ENCODE measurements at places on chromosomes 3 and 15.

DNA sequence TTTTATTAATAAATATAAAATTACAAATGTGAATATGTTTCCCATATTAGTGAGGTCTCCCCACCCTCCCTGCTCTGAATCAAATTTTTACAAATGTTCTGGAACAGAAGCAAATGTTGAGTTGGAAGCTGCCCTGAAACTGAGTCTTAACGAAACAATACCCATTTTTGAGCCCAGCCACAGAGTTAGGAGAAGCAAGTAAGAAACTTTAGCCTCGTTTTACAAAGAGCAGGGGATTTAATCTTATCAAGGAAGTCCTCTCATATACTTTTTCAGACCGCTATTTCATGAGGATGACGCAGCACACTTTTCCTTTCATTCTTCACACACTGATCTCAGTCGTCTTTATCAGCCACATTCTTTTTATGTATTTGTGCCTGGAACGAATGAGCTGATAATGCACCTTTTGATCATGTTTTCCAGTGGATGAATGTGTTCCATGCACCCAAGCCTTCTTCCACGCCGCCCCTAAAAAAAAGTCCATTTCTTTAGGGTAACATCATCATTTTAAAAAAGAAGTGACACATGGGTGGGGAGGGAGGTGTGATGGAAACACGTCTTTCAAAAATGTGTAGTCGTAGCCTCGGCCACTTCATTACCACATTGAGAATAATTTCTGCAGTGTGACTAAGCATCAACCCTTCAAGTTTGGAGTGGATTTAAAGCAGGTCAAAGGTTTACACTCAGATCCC, 48.1 kb downstream of the SETMAR start:
- DNase-seq = peak; percentile 66

GRCh38 chr15:78064544-78064943, 13.0 kb downstream of the TBC1D2B start:
- DNase-seq = no peak

DNA sequence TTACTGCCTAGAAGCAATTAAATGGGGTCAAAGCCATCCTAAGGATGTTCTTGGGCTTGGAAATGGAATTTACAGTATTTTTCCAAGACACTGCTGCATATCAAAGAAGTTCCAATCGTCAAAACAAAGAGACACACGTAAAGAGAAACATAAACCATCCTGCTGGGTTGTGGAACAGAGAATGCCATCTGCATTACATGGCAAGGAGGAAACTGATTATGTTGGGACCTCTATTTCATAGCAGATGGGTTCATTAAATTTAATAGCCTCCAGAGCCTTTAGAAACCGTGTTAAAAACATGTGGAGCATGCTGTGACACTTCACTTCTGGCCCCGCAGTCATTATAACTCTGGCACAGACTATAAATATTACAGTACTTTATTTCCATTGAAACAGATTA, 154.6 kb downstream of the LRTM1 start:
- no peak for DNase-seq

DNA sequence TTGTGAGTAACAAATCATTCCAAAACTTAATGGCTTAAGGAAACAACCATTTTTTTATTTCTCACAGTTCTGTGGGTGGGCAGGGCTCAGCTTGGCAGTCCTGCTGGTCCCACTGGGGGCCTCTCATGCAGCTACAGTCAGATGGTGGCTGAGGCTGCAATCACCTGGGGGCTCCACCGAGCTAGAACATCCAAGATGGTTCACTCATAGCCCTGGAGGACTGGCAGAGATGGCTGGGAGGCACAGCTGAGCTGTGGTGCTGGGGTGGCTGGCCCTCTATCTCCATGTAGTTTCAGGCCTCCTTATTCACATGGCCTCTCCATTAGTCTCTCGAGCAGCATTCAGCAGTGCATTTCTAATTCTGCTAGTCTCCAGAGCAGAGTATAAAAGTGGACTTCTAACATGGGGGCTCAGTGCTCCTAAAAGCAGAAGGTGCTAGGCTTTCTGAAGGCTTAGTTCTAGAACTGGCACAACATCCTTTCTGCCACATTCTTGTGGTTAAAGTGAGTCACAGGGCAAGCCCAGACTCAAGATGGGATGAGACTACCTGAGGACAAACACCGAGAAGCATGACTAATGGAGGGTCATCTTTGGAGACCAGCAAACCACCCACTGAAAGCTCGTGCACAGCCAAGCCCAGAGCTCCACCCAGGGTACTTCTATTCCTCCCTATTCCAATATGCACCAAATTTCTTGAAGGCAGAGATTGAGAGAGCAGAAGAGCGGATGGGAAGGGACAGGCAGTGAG, 6.3 kb downstream of the CAV3 start:
- DNase-seq = peak; percentile 2

- DNase-seq = no peak
Measured at GRCh38 chr3:37892927-37893600, 31.4 kb downstream of the CTDSPL start.

DNA sequence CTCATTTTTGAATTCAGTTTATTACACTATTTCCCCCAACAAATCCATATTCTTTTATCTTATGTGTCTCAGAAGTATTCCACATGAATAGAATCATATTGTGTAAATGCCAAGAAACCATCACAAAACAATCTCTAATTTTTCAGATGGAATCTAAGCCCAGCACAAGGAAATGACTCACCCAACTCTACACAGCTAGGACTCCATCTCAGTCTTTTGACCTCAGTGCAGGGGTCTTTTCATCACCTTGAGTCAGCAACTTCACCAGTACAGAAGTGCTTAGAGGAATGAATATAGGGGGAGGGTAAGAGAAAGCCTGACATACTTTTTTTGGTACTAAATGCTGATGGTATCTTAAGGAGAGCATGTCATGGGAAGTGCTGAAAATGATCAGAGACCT, 169.3 kb upstream of the LRRN1 start:
- no peak for DNase-seq

DNA sequence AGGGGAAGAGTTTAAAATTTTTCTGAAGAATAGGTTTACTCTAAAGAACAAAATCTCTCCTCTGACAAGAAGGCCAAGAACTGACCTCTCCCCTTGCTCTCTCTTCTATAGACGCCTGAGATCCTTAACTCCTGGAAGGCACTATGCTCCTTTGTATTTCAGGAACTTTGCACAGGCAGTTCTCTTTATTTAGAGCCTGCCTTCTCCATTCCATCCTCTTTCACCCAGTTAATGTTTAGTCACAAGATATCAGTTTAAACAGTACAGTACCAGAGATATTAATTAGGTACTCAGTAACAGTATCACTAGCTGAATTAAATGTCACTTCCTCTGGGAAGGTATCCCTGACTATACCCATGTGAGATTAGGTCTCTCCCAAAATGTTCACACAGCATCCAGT, 33.5 kb downstream of the HERC1 start:
- DNase-seq = no peak

GRCh38 chr15:69807721-69808120, 290.0 kb downstream of the TLE3 start:
- DNase-seq = peak; percentile 24

- no peak for DNase-seq
Measured at GRCh38 chr3:123453675-123454074, 4.8 kb upstream of the ADCY5 start.

GRCh38 chr15:100729461-100729860, 127.1 kb downstream of the ASB7 start:
- DNase-seq = no peak

DNA sequence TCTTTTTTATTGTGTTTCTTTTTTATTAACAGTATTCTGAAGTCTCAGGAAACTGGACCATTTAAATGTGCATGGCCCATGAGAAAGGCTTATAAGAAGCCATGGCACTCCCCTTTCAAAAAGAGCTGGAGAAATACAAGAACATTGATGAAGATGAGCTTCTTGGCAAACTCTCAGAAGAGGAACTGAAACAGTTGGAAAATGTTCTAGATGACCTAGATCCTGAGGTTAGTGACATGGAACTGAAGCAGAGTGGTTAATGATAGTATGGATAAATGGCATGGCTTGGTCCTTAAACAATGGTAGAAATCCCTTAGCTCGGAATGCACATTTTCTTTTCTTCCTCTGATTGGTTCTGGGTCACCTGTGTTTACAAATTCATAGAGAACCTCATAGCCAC, 14.9 kb downstream of the TMOD2 start:
- DNase-seq = no peak

GRCh38 chr15:75104804-75105557, 81.6 kb downstream of the PPCDC start:
- DNase-seq = peak; percentile 95

DNA sequence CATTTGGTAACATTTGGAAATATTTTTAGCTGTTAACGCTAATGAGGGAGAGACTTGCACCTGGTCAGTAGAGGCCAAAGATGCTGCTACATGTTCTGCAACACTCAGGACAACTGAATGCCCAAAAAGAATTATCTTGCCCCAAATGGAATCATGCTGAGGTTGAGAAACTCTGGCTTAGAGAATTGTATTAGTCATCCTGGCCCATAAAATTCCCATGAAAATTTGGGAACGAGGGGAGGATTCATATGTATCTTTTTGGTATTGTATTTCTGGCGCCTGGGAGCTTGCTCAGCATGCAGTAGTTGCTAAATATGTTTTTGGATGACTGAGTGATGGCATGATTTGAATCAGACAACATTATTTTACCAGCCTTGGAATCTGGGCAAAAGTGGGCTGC, 59.9 kb downstream of the CHL1 start:
- DNase-seq = no peak

DNA sequence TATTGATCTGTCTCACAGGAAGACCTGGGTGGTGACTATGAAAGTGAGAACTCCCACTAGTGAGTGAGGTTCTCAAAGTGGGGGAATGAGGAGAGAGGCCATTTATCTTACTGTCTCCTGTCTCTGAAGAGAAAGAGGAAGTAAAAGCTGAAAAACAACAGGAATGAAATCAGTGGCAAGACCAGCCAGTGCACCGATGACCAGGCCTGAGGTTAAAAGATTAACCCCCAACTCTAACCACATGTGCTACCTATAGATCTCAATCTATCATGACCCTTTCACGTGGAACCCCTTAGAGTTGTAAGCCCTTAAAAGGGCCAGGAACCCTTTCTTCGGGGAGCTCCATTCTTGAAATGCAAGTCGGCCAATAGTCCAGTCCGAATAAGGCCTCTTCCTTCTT, 239.3 kb upstream of the CNTN6 start:
- no peak for DNase-seq

DNA sequence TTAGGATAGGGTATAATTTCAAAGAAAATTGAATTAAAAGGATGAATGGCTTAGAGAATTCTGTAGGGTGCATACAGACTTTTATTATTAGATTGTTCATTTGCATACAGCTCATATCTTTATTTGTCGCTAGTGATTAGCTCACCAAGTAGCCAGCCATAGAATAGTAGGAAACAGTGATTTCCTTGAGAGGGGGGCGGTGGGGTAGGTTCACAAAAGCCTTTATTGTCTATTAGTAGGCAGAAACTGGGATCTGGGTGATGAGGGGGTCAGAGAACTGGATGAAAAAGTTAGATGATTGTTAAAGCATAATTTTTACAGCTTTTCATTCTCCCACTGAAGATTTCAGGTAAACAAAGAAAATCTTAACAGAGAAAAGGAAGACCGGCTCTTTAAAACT, 77.6 kb upstream of the RAP2B start:
- DNase-seq = no peak

DNA sequence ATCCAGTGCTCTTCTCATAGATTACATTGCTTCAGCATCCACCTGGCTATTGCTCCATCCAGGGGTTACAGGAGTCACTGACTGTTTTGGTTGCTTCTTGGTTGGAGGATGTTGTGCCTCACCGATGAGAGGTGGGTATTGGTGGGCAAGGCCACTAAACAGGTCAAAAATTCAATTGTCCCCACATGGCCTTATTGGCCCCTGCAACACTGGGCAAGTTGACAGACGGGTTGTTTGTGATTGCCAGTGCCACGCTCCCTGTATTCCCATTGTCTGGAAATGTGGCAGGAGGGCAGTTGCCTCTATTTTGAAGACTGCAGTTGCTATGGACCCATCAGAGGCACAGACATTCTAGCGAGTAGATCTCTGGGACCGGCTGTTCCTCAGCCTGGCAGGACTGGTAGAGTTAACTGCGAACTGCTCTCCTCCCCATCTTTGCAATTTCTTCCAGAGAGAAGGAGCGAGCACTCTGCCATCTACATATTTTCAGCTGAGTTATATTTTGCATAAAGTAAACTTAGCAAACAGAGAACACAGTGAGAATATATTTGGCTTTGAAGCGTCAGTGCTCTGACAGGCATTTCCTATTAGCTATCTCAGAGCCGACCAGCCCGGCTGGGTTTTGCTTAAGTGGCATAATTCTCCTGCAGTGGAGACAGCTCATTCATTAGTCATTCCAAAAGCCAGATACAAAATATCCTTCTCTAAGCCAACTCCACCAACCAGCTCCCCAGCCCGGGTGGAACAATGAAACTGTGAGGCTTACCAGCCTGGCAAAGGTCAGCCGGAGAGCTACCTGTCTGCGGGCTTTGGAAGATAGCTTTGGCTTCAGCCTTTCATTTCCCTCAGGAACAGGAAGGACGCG, 26.0 kb upstream of the MAGEF1 start:
- peak; percentile 20 for DNase-seq

DNA sequence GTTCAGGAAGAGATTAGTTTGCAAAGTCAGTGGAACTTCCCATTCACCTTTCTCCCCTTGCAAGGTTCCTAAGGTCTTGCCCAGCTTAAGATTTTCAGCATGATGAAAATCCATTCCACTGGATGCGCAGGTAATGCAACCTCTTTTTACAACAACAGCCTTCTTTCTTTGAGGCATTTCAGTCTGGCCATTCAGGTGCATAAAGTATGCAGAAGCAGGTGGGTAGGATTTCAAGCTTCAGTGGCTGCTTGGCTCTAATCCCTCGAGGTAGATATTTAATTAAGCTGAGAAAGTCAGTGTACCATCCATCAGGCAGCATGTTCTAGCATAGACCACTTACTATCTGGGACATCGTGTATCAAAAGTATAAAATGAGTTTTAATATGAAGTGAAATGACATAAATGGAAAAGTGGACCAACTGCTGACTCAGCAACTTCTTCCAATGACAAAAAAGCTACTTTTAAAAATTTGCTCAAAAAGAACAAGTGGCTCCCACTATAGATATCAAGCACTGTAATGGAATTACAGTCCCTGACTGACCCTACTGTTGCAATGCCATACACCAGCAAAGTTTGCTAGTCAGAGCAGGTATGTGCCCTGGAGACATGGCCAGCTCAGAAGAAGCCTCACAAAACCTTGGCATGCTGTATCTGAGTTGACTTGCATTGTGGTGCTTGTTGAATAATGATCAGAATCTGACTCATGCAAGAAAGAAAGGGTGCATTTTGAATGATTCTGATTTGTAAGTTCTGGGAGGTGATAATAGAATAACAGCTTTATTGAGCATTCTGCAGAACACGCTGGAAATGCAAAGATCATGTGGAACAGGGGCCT, 459.9 kb upstream of the MCTP2 start:
- no peak for DNase-seq

DNA sequence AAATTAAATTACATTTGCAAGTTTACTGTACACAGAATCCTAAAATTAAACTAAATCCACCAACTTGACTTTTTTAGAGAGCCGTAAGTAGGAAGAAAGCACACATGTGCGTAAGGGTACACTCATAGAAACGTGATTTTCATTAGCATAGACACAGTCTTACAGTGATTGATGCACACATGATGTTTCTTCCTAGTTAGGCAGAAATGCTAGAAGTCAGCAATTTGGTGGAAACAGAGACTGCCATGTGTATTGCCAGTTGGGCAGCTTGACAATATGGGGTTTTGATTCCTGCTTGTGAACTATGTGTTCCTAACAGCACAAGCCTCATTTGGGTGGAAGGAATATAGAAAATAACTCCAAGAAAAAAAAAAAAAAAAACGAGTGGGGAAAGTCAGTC, 878.5 kb downstream of the ROBO1 start:
- no peak for DNase-seq

Measured in common myeloid progenitor, CD34-positive (primary cell).